ENCODE measurements at places on chromosomes 4 and X.

- DNase-seq: no peak
Measured at GRCh38 chrX:155896512-155896911, 15.4 kb downstream of the VAMP7 start.

GRCh38 chr4:2402048-2402842, 16.2 kb downstream of the ZFYVE28 start:
- no peak for DNase-seq

DNA sequence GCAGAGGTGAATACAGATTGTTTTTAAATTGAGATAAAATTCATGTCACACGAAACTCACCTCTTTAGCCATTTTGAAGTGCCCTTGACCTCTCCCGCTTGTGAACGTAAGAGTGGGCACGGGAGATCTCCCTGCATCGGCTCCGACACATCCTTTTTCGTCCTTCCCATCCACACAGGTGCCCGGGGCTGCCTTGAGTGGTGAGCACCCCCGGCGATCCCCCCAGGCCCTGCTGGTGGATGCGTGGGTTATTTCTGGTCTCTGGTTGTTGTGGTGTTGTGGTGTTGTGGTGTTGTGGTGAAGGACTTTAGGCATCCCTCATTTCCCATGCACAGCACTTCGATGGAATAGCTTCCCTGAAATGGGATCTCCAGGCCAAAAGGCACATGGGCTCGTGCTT, 46.1 kb downstream of the PSAPL1 start:
- no peak for DNase-seq

DNA sequence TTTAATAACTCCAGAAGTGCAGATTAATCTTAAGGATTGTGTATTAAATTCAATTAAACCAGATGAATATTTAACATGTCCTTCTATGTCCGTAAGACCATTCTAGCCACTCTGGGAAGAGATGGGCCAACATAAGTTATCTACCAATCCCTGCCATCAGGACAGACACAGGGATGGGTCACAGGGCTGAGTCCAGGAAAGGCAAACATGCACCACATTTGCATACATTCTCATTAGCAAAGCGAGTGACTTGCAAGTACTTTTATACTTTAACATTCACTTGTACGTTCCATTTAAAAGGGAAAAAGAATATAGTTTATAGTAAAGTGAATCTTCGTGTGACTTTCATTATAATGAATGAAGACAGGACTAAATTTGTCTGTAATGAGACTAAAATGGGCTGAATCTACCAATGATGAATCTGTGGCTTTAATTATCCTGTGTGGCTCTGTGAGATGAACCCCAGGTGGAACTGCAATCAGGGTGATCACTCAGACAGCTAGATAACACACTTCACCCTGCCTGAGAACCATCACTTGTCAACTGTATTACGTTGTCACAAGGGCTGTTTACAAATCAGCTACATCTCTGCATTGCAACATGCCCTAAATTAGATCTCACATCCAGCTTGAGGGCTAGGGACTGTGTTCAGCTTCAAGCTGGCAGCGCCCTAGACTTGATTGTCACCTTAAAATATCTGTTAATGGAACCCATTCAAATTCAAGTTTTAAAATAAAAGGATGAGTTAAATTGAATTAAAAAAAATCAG, 77.2 kb downstream of the SH3KBP1 start:
- DNase-seq: no peak

DNA sequence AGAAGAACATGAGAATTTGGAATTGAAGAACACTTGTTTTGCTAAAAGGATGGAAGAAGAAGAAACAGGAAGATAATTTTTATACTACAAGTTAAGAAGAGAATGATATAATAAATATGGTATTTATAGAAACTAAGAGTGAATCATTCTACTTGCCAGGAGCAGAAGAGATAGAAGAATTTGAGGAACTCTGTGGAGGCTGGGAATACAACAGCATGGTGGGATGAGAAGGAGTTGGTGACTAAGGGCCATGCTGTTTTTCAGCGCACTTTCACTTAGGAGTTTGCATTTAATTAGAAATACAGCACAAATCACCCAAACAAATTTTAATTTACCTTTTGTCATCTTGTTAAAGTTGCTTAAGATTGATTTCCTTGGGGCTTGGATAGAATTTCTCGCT, 20.5 kb downstream of the HADH start:
- DNase-seq: no peak

DNA sequence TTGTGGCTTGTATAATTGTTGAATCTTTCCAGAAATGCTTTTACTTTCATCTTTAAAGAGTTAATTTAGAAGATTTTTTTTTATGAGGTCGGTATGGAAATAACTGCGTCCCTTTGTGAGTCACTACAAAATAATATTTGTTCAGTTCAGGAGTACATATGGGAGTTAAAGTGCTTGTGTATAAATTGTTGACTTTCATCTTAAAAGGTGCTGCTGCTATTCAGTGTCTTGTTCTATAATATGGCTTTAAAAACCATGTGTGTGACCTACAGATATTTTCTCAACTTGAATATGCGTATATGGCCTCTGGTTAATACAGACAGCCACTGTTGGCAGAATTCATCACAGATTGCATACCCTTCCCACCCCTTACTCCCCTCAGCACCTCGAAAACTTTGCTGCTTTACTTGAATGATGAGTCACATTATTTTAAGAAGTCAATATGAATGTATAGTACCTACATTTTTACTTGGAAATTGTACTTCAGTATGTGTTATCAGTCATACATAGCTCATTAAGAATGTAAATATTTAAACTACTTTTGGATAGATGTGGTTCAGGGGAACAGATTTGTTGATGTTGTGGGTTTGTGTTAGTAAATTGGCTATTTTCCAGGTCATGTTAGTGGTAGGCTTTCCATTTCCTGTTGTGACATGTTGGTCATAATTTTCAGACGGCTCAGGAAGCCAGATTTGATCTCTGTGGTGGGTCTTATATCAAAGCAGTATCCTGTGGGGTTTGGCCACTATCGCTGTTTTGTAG, 1.5 kb downstream of the CLCN3 start:
- no peak for DNase-seq

DNA sequence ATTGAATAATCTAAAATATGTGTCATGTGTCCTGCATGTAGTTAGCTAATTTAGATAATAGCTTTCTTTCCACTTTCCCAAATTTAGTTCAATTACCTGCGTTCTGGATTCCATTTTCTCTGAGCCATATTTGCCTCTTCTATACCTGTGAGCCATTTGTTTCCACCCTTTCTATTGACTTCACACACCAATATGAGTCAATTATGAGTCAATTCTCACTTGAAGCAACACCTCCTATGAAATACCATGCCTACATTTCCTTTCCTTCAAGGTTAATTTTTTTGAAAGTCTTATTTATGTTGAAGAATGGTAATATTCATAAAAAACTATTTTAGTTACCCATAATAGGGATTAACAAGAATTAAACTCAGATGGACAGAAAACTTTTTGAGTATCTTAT, 25.8 kb downstream of the NPY2R start:
- no peak for DNase-seq

GRCh38 chrX:104427073-104427472, 138.9 kb upstream of the IL1RAPL2 start:
- DNase-seq: no peak

DNA sequence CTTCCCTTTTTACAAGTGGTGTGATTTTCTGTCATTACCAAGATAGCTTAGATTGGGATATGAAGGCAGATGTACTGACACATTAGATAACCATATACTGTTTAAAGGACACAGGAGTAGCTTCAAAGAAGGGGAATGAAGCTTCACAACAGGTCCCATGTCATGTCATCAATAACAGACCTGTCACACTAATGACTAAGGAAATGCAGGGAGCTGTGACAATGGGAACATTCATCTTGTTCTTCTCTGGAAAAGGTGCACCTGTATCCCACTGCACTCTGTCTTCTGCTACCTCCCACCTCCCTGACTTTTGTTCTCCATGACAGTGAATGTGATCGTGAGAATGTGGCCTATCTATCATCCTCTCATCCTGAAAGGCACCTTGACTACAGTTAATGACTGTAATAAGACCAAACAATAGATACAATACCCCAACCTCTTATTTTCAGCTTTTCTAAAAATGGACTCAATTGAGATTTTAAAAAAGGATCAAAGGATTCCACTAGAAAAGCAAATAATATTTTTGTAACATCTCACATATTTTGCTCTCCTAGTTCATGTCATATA, 472.5 kb downstream of the STPG2 start:
- no peak for DNase-seq

DNA sequence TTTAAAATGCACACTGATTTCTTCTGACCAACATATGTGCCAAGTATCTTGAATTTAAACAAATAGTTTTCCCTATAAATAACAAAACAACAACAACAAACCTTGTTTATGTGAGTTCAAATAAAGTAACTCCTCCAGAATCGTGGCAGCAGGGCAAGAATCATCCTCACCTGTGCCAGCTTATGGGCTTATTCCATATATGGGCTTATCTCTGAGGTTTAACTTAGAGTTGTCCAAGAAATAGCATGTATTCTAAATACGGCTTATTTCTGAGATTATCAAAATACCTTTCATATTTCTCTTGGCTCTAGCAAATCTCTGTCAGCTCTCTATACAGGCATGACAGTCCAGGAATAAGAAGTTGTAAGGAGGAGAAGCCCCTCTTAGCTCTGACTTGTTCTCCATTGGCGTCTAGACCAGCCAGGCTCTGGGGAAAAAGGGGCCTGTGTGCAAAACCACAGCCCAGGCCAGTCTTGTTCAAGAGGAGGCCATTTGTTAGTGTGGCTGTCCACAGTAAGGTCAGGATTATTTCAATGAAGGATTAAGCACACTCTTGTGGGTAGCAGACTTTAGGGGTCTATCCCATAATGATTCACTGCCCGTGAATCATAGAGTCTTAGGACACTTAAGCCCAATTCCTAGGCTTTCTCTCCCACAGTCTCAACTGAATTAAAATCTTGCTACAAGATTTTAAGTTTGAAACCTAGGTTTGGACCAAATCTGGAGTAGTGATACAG, 63.2 kb downstream of the FRAS1 start:
- no peak for DNase-seq

DNA sequence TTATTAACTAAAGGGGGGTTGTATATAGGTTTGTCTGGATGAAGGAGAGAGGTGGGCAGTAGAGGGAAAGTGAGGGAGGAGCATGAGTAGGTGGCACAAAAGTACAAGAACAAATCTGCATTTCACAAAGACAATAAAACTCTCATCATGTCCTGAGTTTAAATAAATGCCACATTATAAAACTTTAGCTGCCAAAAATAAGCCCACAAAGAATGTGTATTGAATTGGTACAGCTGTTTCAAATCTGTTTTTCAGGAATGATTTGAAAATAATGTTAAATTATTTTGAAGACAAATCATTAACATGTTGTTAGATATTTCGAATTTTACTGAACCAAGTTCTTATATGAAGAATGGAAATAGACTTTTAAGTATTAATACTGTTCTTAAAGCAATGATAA, 5.8 kb downstream of the CNKSR2 start:
- no peak for DNase-seq

DNA sequence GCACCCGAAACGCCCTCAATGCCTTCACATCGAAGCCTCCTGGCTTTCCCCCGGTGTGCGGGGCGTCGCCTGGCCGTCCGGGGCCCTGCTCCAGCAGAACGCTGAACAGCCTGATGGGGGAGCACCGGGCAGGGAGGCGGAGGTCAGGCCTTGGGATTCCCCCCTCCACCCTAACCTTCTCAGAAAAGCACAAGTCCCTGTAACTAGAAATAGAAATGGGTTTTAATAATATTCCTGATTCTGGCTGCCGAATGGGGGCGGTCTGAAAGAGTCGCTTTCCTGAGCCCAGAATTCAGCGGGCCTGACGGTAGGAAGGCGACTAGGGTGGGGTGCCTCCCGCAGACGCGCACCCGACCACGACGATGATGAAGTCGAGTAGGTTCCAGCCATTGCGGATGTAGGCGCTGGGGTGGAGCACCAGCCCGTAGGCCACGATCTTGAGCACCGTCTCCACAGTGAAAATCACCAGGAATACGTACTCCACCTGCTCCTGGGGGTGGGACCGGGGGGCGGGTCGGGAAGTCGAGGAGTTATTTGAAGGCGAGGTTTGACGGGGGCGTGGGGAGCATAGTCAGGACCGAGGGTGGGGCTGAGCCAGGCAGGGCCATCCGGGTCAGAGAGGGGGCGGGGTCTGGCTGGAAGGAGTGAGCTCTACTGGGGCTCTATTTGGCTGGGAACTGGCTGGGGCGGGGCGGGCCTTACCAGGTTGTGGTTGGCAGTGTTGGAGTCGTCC, 2.5 kb downstream of the CACNA1F start:
- peak; percentile 65 for DNase-seq

GRCh38 chr4:7747062-7747385, 192.6 kb downstream of the AFAP1 start:
- DNase-seq: no peak

- DNase-seq: no peak
Measured at GRCh38 chrX:39850630-39851152, 247.1 kb downstream of the BCOR start.

GRCh38 chr4:146465628-146466027, 56.1 kb downstream of the SLC10A7 start:
- no peak for DNase-seq

DNA sequence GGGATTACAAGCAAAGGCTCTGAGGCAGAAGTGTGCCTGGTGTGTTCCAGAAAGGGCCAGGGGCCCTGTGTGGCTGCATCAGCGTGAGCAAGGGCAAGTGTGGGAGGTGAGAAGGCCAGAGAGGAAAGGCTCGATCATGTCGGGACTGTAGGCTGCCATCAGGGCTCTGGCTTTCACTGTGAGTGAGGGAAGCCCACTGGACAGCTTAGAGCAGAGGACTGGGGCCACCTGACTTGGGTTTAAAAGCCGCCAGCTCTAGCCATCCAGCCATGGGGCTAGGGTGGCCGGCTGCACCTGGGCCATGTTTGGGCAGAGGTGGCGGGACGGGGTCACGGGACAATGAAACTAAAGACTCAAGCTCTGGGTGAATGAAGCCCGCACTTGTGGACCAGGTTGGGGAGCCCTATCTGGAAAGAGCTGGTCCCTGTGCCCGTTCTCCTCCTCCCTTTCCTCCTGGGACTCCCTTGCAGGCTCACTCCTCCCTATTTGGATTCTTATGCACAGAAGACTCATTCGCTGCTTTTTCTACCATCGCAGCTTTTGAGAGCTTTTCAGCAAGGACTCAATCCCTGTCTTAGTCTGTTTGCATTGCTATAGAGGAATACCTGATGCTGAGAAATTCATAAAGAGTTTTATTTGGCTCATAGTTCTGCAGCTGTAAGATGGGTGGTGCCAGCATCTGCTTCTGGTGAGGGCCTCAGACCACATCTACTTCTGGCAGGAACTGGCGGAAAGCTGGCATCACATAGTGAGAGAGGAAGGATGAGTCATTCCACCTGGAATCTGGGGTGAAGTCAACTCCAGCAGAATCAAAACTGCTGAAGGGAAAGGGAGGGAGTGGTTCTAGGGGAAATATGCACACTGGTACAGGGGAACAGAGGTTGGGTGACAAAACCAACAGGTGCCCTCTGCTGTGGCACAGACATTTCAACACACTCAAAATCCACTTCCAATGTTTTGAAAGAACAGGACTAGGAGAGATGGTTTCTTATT, 15.3 kb downstream of the CTAG1B start:
- no peak for DNase-seq

GRCh38 chr4:25290490-25291067, 22.0 kb upstream of the ZCCHC4 start:
- no peak for DNase-seq

DNA sequence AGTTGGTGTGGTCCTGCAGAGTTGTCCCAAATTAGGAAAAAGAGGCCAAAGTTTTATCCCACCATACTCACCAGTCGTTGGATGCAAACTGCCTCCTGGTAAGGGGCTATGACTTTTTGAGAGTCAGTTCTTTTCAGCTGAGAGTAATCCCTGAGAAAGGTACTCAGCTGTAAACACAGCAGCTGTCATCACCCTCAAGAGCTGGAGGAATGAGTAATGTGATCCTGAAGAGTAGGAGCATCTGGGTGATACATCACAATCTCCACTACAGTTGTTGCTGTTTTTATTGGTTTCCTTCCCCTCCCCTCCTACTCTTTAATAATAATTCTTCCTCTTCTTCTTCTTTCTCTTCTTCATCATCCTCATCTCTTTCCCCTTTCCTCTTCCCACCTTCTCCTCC, 5.7 kb downstream of the MAGEE1 start:
- no peak for DNase-seq
